NB4 (cell line): ENCODE measurements at places on chromosomes 2 and 18.

DNA sequence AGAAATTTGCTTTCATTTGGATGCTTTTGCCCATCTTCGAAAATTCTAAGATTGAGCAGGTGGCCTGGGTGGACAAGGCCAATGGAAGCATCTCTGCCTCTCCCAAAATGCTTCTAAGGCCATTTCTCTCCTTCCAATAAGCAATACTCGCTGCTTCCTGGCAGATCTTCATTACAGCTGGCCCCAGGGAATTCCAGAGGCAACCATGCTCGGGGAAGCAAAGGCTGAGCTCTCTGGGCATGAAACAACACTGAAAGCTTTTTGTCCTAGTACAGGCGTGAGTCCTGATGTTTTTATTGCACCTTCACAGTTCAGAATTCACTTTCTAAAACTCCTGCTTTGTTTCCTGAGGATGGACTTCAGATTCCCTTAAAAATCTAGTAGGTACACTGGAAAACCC, 11.8 kb upstream of the NEDD4L start:
- DNase-seq: no peak

- DNase-seq: no peak
These were observed 54.3 kb downstream of the PKDCC start for GRCh38 chr2:42102024-42102590.

- no peak for DNase-seq
These were observed 4.1 kb downstream of the HOXD3 start for GRCh38 chr2:176160986-176161824.

GRCh38 chr18:23618862-23619387, 32.6 kb upstream of the NPC1 start:
- peak; percentile 82 for DNase-seq

DNA sequence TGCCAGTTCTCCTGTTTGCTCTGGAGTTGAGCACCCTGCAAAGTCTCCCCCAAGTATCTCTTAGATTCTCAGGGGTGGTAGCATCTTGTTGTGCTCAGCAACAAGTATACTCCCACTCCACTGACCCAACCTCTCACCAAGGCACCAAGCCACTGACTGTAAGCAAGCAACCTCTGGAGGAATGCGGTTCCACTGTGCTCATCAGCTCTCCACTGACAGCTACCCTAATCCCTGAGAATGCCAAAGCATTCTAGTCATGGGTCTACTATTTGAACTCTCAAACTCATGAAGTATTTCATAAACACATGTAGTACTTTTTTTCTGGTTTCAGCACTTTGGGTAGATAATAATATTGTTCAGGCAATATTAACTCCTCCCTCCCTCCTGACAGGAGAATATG, 170.0 kb downstream of the EPHA4 start:
- DNase-seq: no peak

DNA sequence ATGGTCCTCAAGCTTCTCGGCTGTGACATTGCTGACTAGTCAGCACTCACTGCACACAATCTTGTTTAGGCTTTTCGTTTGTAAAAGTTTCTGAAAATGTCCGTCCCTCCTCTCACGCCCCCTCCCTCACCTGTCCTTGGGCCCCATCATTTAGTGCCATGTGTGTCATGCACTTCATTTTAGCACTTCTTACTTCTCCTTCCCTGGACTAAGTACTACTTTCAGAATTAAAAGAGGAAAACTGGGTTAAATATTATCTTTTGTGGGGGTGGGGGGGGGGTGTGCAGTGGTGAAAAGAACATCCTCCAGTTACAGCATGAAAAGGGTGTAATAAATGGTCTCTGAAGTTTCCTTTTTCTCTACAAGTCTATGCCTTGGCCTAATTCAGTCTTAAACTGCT, 182.0 kb upstream of the SP5 start:
- no peak for DNase-seq

DNA sequence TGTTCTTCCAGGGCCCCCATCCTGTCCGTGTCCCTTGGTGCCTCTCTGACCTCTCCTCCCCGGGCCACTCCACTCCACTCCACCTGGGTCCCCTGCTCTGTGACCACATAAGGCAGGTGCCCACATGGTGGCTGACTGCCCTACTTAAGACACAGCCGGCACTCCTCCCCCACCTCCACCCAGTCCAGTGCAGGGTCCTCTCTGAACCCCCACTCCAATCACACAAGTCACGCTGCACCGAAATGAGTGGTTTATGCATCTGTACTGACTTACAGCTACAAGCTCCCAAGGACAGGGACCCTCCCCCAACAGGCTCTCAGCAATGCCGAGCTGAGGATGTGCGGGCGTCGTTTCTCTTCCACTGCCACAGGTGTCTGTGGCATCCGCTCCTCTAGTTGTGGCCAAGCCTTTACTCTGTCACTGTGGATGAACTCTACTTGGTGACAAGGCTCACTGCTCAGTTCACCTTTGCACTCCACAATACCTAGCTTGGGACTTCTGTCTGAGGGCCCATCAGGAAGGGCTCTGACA, 48.3 kb downstream of the TFCP2L1 start:
- DNase-seq: no peak

DNA sequence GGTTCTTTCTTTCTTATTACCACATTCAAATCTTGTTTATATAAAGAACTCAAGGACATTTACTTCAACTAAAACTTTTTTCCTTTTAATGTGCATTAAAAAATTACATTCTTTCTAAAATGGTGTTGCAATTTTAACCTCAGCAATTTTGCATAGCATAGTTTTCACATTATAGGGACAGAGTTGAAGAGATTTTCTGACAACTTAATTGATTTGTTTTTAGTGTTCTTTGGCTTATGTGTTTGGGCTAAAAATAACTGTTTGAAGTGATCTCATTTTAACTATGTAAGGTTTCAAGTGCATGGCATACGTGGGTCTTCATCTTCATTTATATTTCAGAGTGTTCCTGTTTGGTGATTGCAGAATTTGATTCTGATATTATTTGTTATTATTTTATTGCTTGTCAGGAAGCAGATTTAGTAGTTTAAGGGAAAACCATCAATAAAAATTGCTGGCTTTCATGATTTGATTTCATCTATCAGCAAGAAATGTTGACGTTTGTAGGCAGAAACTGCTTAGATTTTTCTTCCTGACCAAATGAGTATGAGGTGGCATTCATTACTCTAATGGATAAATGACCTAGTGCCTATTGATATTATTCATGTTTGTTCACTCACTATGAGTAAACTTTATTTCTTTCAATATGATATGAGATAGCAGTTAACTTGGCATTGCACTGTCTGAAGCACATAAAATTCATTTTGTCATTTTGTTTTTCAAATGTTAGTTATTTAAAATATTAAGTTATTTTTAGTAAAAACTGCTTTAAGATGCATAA, 398.4 kb downstream of the NUP35 start:
- DNase-seq: no peak

- no peak for DNase-seq
These were observed 65.1 kb upstream of the TGIF1 start for GRCh38 chr18:3384664-3385563.

DNA sequence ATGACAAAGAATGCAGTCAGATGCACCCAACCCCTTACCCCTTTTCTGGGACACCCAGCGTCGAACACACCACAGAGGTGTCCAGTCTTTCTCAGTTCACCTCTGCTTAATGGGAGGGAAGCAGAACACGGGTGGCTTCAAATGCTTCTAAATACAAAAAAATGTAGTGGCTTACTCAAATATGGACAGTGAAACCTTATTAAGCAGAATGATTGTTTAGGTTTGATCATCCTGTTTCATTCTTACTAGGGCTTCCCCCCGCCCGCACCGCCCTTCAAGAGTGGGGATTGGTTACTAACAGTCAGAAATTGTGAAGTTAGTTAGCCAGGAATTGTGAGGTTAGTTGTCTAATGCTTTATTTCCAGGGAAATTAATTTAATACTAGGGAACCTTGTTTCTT, 21.6 kb downstream of the ATG16L1 start:
- DNase-seq: no peak

DNA sequence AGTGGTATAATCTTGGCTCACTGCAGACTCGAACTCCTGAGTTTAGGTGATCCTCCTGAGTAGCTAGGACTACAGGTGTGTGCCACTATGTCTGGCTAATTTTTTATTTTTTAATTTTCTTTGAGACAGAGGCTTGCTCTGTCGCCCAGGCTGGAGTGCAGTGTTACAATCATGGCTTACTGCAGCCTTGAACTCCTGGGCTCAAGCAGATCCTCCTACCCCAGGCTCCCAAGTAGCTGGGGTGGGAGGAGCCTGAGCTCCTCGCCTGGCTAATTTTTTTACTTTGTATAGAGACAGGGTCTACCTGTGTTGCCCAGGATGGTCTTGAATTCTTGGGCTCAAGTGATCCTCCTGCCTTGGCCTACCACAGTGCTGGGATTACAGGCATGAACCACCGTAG, 62.5 kb downstream of the BABAM2 start:
- peak; percentile 45 for DNase-seq
